ENCODE measurements at places on chromosomes 2 and 18. TPM values are rescaled to one million over a fixed set of nuclear protein-coding genes. Genes with fewer than 3 reads are reported as not detected.

The PIEZO2 gene
- 18.0 TPM for polyA plus RNA-seq

The C2orf80 gene
- polyA plus RNA-seq, result 0.31 TPM

The C2orf81 gene
- polyA plus RNA-seq, result 9.5 TPM

The ADAM17 gene
- 40.1 TPM for polyA plus RNA-seq

The CREG2 gene
- 0.74 TPM for polyA plus RNA-seq

The APOB gene
- polyA plus RNA-seq, result 1.5 TPM

The FOXD4L1 gene
- 0.15 TPM for polyA plus RNA-seq

The PDCD1 gene
- 0.11 TPM for polyA plus RNA-seq

The FSHR gene
- polyA plus RNA-seq, result not detected

The ZFAND2B gene
- polyA plus RNA-seq, result 46.5 TPM

DNA sequence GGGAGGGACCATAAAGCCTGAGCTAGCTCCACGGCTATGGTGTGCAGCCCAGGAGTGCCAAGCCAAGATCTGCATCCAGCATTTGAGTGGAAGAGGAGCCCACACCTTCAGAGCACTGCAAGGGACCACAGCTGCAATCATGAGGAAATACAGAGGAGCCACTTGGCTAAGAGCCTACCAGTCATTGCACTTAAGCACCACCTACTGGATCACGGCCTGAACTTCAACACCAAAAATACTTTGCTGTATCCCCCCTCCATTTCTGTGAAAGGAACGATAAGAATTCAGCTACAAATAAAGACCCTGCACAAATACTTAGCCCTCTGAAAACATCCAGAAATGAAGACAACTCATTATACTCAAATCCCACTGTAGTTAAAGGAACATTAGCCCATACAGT, 545.3 kb downstream of the TSN start:
- no peak for DNase-seq

GRCh38 chr18:76490670-76491472, 4.2 kb downstream of the ZNF516 start:
- DNase-seq, result no peak

DNA sequence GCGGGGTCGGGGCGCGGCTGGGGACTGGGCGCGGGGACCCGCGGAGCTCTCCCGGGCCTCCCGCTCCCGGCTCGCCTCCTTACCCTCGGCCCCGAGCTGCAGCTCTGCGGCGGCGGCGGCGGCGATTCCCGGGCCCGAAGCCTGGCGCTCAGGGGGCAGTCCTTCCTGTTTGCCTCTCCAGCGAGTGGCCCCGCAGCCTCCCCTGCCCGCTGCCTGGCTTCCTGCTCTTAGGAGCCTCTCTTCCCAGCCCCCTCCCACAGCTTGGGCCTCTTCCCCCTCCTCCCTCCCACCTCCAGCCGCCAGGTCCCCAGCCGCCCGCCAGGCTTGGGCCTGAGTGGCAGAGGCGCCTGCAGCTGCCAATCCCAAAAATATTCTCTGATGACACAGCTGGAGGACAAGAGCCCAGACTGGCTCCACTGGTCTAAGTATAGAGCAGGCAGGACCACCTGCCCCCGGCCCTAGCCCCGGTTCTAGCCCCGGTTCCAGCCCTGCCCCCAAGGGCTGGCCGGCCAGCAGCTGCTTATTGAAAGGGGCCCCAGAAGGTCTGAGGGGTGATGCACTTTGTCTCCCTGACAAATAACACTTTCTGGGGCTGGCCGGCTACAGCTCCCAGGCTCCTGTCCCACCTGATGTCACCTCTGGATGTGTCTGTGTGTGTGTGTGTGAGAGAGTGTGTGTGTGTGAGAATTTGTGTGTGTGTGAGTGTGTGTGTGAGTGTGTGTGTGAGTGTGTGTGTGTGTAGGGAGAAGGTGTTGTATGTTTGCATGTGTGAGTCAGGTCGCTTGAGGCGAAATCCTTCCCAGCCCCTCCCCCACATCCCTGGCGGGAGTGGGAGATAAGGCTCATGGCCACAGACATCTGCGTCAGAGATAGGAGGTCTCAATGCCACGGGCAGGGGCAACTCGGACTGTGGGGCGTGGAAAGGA, at the start of gene OBSL1:
TSS of gene OBSL1 (minus strand) at position 229 of the 926 bp plus-strand sequence. CDS start 307 bp downstream, outside the sequence.
- DNase-seq, result peak; percentile 70

DNA sequence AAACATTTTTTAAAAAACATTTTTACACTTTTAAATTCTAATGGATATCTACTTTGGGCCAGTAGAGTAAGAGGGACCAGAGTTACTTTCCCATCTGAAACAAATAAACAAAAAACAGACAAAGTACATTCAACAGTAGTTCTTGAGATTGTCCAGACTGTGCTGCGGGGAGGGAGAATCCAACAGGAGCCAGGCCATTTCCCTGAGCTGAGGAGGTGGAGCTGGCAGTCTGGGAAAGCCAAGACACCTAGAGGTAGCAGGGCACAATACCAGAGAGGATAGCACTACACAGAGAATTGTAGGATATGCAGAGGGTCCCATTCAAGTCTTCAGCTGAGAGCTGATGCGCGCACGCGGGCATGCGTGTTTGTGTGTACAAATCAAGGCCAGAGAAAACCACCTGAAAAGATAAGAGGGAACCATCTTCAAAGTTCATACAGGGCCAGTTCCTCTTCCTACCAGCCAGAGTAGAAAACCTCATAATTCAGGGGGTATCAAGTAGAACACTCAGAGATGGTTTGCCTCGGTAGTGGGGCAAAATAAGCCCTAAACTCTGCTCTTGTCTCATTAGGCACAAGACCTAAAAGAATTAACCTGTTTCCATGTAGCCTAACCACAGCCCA, 44.0 kb downstream of the PTRHD1 start:
- no peak for DNase-seq

- no peak for DNase-seq
Measured at GRCh38 chr2:10171006-10171800, 48.7 kb downstream of the RRM2 start.

GRCh38 chr2:162007447-162008040, 66.5 kb downstream of the DPP4 start:
- DNase-seq, result no peak

GRCh38 chr18:77153404-77153803, 20.8 kb upstream of the MBP start:
- DNase-seq, result no peak

DNA sequence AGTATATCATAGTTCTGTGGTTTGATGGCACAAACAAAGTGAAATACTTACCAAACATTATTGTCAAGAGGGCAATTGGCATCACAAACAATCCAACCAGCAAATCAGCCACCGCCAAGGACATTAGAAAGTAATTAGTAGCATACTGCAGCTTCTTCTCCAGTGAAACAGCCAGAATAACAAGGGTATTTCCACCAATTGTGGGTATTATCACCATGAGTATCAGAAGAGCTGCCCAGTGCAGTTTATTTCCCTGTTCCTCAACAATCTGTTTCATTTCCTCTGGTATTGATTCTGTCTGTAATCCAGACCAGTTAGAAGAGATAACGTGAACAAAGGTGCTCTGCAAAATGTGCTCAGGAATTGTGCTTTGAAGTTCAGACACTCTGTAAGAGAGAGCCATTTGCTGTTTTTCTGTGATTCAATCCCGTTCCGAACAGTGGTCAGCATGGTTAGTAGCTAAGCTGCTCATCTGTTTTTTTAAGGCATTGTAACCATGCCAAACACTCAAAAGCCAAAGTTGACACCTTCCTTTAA, 1.4 kb downstream of the HTR2B start:
- DNase-seq, result no peak

GRCh38 chr2:222577341-222577740, 78.6 kb downstream of the FARSB start:
- no peak for DNase-seq

GRCh38 chr18:8480506-8481328, 128.5 kb upstream of the RAB12 start:
- no peak for DNase-seq

DNA sequence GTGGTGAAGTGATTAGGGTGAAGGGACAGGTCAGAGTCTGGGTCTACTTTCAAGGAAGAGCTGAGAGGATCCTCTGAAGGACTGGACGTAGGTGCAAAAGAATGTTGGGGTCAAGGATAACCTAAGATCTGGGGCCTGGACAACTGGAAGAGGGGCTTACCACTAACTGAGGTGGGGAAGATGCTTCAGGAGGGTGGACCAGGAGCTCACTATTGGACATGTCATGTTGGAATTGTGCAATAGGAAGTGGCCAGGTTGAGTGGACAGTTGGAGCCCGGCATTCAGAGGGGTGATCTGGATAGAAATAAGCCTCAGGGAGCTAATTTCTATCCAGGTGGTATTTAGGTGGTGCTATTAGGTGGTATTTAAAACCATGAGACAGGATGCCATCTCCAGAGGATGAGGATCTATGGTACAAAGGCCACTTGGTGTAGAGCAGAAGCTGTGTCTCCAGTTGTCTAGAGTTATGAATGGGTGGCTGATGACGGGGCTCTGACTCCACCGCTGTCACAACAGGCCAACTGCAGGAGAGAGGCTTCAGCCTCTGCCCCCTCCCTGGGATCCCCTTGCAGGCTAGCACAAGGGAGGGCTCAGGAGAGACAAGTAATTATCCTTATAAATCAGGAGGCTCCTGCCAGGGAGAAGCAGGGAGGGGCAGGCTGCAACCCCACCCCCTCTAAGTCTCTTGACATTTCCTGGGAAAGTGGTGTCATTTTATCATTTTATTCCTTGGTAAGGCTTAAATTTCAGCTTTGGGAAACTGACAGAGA, 158.0 kb downstream of the SMAD7 start:
- no peak for DNase-seq

DNA sequence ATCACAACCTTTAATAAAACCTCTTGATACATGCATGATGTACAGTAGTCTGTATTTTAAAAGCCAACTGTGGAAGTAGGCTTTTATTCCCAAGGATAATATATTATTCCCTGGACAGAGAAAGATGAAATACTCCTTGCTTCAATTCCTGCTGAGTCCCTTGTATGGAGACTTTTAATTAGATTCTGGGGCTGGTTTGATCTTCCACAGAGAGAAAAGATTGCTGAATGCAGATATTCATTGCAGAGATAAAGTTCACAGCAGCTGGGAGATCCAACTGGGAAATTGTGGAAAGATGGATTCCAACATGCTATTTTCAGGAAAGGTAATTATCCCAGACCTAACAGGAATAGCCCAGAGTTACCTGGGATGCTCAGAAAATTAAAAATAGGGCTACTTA, 607.0 kb upstream of the HS6ST1 start:
- no peak for DNase-seq

DNA sequence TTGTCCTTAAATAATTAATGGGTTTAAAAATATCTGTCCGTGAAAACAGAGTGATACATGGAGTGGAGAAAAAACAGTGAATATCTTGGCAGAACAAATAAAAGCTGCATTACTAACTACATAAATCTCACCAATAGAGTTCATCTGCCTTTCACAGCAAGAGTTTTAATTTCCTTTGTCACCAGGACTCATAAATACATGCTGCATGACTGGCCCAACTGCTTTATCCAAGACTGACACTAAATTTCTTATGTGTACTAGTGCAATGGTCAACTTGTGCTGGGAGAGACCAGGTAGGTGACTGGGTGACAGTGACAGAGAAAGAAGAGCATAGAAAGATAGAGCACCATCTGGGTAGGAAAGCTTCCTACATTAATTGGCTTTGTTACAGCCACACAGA, 402.8 kb downstream of the RAD51AP2 start:
- no peak for DNase-seq

- no peak for DNase-seq
Measured at GRCh38 chr2:111715987-111716904, 167.7 kb downstream of the ANAPC1 start.

GRCh38 chr2:3390041-3390440, 10.5 kb downstream of the TRAPPC12 start:
- DNase-seq, result no peak

DNA sequence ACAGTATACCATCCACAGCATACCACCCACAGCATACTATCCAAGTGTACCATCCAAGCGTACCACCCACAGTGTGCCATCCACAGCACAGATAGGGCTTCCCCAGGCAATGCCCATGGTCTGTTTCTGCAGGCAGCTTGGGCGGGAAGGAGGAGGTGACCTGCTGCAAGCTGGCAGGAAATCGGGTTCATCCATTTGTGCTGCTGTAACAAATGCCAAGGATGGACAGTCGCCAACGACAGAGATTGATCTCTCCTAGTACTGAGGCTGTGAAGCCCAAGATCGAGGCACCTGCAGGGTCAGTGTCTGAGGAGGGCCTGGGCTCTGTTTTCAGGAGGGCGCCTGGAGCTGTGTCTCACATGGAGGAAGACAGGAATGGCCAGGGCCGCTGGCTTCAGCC, 93.6 kb upstream of the SNTG2 start:
- no peak for DNase-seq
